ENCODE measurements at places on chromosomes 2 and 18. TPM values are rescaled to one million over a fixed set of nuclear protein-coding genes. Genes with fewer than 3 reads are reported as not detected.

- no peak for DNase-seq
- H3K36me3 ChIP-seq: no peaks in the 10 kb centered on the region
- no peak overlapping the region for H3K27ac ChIP-seq
- no peak overlapping the region for H3K4me3 ChIP-seq
- no peaks in the 10 kb centered on the region for H3K4me1 ChIP-seq
Measured at GRCh38 chr2:195456771-195457170, 200.3 kb upstream of the SLC39A10 start.

- H3K4me1 ChIP-seq: no peaks in the 10 kb centered on the region
- H3K27ac ChIP-seq: peak overlapping the region; percentile 3
- DNase-seq: no peak
- peak overlapping the region; percentile 32 for H3K4me3 ChIP-seq
Measured at GRCh38 chr2:236928380-236929037, 157.2 kb upstream of the COPS8 start.

- H3K27me3 ChIP-seq: no peaks in the 10 kb centered on the region
- no peak for DNase-seq
- H3K27ac ChIP-seq: no peak overlapping the region
Measured at GRCh38 chr2:238695538-238695937, 152.3 kb upstream of the TWIST2 start.

GRCh38 chr18:26574958-26575864, 26.9 kb upstream of the KCTD1 start:
- DNase-seq: no peak
- H3K4me3 ChIP-seq: peak overlapping the region; percentile 51
- H3K27ac ChIP-seq: peak overlapping the region; percentile 79
- H3K36me3 ChIP-seq: no peaks in the 10 kb centered on the region
- peaks cover 16% of the 10 kb centered on the region for H3K4me1 ChIP-seq

TMEM247 gene
- not detected for total RNA-seq

DNA sequence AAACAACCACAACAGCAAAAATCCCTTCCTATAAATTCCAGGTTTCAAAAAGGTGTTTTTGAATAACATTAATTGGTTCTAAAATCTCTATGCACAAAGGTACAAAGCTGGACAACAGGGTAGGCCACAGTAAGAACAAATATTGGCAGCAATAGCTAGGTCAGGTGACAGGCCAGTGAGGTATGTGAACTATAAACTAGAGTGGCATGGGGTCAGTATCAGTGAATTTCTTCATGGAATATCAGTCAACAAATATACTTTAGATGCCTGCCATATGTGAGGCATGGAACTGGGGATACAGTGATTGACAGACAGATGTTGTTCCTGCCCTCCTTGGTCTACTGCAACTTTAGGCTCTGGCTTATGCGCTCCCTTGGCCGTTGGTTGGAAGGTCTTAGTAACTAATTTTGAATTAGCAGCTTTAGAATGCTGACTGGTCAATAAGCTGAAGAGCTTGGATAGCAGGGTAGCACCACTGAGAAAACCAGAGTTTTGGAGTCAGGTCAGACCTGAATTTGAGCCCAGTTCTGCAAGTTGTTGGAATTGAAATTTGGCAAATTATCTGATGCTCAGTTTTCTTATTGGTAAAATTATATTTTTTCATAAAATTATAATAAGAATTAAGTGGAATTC, 2.3 kb upstream of the EPC2 start:
- no peak for DNase-seq
- no peaks in the 10 kb centered on the region for H3K27me3 ChIP-seq
- peaks cover 24% of the 10 kb centered on the region for H3K4me1 ChIP-seq
- no peak overlapping the region for H3K4me3 ChIP-seq
- no peaks in the 10 kb centered on the region for H3K36me3 ChIP-seq
- peak overlapping the region; percentile 12 for H3K27ac ChIP-seq

- peaks cover 90% of the 10 kb centered on the region for H3K27me3 ChIP-seq
- no peak for DNase-seq
- H3K4me1 ChIP-seq: peaks cover 40% of the 10 kb centered on the region
- H3K27ac ChIP-seq: no peak overlapping the region
- no peak overlapping the region for H3K4me3 ChIP-seq
Measured at GRCh38 chr2:73289304-73289703, 4.0 kb downstream of the EGR4 start.

DNA sequence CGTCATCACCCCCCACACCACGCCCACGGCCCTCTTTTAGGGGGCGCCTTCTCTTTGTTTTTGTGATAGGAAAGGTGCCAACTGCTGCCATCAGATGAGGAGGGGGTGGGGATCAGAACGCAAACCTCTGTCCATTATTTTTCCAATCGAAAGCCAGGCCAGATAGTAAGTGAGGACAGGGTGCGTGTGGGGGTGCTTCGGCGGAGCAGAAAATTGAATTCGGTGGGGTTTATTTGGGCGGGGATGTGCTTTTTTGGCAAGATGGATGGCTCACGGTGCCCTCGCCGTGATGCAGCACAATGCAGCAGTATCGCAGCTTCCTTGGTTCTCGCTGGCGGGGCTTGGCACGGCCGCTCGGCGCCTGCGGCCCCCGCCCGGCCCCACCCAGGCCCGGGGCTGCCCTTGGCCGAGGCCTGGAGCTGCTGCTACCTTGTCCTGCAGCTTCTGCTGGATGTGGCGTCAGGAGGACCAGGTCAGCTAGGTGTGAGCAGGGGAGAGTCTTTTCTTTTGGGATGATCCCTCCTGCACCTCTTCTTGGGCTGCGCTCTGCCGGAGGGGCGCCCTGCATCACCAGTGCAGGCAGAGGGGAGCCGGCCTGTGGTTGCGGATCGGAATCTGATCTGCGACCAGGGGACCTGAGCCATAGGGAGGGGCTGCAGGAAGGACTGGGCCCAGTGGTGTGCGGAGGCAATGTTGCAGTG, 1.3 kb downstream of the SPTBN1 start:
- H3K27me3 ChIP-seq: peaks cover 5% of the 10 kb centered on the region
- H3K36me3 ChIP-seq: no peaks in the 10 kb centered on the region
- DNase-seq: no peak
- H3K4me1 ChIP-seq: peaks cover 54% of the 10 kb centered on the region

GRCh38 chr2:138267161-138267901, 234.2 kb upstream of the SPOPL start:
- H3K36me3 ChIP-seq: no peaks in the 10 kb centered on the region
- H3K27ac ChIP-seq: no peak overlapping the region
- H3K4me3 ChIP-seq: no peak overlapping the region
- no peak for DNase-seq
- no peaks in the 10 kb centered on the region for H3K4me1 ChIP-seq
- H3K27me3 ChIP-seq: no peaks in the 10 kb centered on the region

DNA sequence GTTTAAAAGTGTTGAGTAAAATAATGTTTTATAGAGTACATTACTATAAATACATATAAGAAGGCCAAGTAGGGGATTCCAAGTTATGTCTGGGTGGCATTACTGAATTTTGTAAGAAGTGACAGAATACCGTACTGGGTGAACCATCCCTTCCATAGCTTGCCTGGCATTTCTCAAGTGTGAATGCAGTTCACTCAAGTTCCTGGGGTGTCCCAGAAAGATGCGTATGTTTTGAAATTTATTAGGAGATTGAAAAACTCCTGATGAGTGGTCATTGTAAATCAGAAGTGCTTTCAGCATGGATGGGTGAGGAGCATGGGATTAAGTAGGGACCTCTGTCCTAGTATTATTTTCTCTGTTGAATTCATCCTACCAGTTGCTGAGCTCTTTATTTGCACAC, 103.2 kb downstream of the VAPA start:
- DNase-seq: no peak
- H3K27ac ChIP-seq: no peak overlapping the region
- H3K4me3 ChIP-seq: no peak overlapping the region
- H3K36me3 ChIP-seq: no peaks in the 10 kb centered on the region

DNAJB2 gene
- total RNA-seq: 91.2 TPM

DNA sequence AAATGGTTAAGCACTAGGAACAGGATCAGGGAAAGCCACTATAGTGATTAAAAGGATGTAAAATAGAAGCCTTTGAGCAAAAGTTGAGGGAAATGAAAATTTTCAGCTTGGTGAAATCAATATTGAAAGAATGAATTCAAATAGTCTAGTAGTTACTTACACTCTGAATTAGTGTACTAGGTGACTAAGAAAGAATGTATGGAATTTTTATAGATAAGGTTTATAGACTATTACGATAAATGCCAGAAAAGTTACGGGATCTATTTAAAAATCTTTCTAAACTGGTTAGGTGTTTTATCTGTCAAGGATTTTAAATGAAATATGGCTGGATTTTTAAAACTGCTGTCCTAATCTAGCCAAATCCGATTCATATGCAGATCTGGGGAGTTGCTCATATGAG, 208.6 kb downstream of the MYO3B start:
- no peaks in the 10 kb centered on the region for H3K4me1 ChIP-seq
- DNase-seq: no peak
- no peak overlapping the region for H3K27ac ChIP-seq
- H3K4me3 ChIP-seq: no peak overlapping the region
- H3K36me3 ChIP-seq: no peaks in the 10 kb centered on the region

UGP2 gene
- total RNA-seq: 63.7 TPM

DNA sequence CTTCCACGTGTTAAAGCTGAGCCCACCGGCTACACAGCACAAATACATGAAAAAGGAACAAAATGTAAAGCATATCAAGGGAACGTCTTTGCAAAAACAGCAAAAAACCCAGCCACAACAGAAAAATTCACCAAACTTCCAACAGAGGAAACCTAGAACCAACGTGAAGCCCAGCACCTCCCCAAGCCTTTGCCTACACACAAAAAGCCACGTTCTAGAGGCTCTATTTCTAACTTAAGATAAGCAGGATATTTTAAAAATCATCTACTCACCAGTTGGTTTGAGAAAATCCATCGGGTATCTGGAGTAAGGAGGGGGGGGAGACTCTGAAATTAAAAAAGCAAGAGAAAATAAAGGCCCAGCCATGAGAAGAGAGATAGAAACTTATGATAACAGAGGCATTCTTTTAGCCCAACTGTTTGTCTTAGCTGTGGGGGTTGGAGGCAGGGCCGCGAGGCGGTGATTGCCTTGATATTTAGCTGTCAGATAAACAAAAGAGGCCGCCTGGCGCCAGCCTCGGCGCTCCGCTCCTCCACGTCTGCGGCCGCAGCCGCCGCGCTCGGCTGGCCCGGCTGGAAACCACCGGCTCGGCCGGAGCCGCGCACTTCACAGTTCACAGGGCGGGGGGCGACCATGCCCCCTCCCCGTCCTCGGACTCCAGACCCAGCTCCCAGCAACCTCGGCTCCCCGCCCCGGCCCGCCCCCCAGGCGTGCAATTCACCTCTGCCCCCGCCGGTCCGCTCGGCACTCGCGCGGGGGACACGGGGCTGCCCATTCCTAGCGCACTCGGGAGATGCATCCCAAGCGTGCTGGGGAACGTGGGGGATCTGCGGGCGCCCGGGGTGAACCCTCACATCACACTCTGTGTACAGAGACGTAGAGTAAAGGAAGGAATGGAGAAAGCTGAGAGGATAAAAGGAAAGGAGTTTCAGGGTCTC, 2.4 kb downstream of the SMAD7 start:
- no peak for DNase-seq
- H3K27me3 ChIP-seq: no peaks in the 10 kb centered on the region
- peak overlapping the region; percentile 92 for H3K4me3 ChIP-seq
- H3K36me3 ChIP-seq: no peaks in the 10 kb centered on the region
- H3K4me1 ChIP-seq: peaks cover 64% of the 10 kb centered on the region

CAPN14 gene
- total RNA-seq: 0.53 TPM

LIPG gene
- total RNA-seq: 6.9 TPM

GRCh38 chr2:30446602-30447148, 371 bp upstream of the LCLAT1 start:
- no peaks in the 10 kb centered on the region for H3K36me3 ChIP-seq
- H3K27me3 ChIP-seq: no peaks in the 10 kb centered on the region
- H3K27ac ChIP-seq: peak overlapping the region; percentile 76
- peaks cover 40% of the 10 kb centered on the region for H3K4me1 ChIP-seq
- no peak for DNase-seq

GRCh38 chr2:65158557-65158956, 28.7 kb upstream of the RAB1A start:
- H3K4me1 ChIP-seq: no peaks in the 10 kb centered on the region
- H3K27ac ChIP-seq: no peak overlapping the region
- no peaks in the 10 kb centered on the region for H3K36me3 ChIP-seq
- DNase-seq: no peak
- H3K4me3 ChIP-seq: no peak overlapping the region

DNA sequence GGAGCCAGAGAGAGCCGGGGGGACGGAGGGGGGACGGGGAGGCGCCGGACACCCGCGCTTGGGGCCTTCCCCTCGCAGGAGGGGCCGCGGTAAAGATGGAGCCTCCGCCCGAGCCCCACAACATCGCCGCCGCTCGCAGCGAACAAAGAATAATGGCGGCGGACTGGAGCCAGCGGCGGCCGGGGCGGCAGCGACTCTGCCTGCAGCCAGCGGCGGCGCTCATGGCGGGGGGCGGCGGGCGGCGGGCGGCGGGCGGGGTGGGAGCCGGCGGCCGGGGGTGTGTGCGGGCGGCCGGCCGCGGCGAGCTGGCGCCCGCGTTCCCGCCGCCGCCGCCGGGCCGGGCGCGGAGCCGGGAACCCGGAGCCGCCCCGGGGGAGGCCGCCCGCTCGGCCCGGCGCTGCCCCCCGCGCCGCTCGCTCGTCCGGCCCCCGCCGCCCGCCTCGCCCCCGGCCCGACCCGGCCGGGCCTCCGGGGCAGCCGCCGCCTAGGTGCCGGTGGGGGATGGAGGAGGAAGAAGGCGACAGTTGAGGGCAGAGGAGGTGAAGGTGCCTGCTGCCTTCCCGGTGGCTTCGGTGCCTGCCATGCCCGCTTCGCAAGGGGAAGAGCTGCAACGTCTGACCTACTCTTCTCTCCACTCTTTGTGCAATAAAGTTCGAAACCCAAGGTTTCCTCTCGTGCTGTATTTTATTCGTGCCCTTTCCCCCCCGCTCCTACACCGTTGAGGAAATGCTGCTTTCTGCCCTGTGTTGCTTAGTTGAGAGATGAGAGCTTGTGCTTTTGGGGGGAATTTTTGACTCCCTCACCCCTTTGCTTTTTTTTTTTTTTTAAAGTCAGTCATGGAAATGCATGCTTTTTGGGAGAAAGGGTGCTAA, 634 bp downstream of the CREB1 start:
- H3K27ac ChIP-seq: peak overlapping the region; percentile 100
- DNase-seq: no peak
- H3K36me3 ChIP-seq: no peaks in the 10 kb centered on the region
- H3K4me3 ChIP-seq: peak overlapping the region; percentile 91
- H3K4me1 ChIP-seq: peaks cover 57% of the 10 kb centered on the region

- no peak overlapping the region for H3K4me3 ChIP-seq
- no peaks in the 10 kb centered on the region for H3K36me3 ChIP-seq
- no peak overlapping the region for H3K27ac ChIP-seq
- H3K27me3 ChIP-seq: no peaks in the 10 kb centered on the region
- no peak for DNase-seq
Measured at GRCh38 chr18:23971097-23971440, 43.5 kb upstream of the TTC39C start.

DNA sequence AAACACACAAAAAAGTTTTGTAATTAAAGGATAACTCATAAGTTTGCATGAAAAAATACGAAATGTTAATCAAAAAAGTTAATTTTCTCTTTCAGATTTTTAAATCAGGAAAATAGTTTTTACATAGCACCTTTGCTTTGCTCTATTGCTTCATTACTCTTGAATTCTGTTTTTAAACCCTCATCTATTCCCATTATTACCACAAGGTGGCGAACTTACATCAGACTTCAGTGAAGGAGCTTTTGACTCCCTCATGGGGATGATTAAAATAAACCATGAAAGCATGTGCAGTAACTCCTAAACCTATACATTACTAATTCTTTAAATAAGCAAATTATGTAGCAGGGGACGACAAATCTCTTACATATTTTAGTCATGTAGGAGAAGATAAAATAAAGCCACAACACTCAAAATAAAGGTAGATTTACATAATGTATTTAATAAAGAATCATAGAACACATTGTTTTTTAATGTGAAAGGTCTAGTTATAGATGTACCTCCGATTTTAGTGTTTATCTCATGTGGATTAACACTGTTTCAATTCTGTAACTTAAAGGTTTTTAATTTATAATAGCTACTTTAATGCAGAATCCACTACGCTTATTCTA, 105.2 kb downstream of the NETO1 start:
- H3K4me3 ChIP-seq: no peak overlapping the region
- H3K4me1 ChIP-seq: no peaks in the 10 kb centered on the region
- H3K27ac ChIP-seq: no peak overlapping the region
- no peaks in the 10 kb centered on the region for H3K27me3 ChIP-seq

All from suprapubic skin (tissue), 4 donors.